ENCODE measurements at places on chromosomes 4 and X.

- DNase-seq, result no peak
Measured at GRCh38 chr4:98518559-98519267, 139.7 kb downstream of the TSPAN5 start.

DNA sequence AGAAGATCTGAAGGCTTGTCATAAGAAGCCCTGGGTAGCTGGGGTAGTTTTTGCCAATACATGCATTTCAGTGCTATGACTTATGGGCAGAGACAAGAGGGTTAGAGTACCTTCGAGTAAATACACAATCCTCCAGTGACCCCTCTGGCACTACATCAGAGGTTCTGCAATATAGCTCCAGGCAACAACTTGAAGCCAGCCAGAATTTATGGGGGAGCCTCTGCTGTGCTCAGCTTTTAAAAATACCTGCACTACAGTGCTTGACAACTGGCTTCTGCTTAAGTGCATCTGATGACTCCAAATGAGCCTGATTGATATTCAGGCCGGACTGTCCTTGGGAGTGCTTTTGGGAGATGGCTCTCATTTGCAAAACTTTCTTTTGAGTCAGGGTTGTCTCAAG, 44.9 kb upstream of the SMAD1 start:
- no peak for DNase-seq

GRCh38 chrX:16491461-16491860, 158.5 kb upstream of the S100G start:
- no peak for DNase-seq

GRCh38 chrX:42565739-42566138, 212.2 kb downstream of the PPP1R2C start:
- DNase-seq, result no peak

DNA sequence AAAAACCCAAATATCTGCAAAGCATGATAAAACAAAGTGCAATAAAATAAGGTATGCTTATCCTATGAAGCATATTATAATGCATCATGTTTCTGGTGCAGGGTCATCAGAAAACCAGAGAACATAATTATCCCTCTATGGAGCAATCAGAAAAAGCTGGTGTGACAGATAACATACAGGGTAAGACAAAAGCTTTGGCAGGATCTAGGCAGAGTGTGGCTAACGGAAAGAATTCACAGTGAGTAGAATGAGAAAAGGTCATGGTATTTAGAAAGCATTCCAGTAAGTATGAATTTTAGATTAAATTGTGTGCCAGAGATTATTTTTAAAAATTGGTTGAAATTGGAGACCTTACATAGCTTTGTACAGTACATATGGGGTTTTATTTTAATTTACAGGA, 29.0 kb upstream of the UGT2B4 start:
- no peak for DNase-seq

DNA sequence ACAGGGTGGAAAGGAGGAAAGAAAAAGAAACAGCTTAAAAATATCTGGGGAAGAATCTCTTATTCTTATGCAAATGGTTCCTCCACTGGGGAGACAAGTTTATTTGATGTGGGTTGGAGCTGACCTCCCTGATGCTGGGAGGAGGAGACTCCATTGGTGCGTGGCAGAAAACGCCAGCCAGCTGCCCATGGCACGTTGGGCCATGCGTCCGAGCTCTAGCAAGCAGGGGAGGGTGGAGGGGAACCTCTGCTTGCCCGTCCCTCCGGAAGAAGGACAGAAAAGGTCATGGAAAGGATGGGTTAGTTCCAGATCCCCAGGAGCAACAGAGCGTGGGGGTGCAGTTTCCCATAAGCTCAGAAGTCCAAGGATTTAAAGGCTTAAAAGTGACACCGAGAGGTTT, 210.4 kb downstream of the KLHL4 start:
- DNase-seq, result no peak

DNA sequence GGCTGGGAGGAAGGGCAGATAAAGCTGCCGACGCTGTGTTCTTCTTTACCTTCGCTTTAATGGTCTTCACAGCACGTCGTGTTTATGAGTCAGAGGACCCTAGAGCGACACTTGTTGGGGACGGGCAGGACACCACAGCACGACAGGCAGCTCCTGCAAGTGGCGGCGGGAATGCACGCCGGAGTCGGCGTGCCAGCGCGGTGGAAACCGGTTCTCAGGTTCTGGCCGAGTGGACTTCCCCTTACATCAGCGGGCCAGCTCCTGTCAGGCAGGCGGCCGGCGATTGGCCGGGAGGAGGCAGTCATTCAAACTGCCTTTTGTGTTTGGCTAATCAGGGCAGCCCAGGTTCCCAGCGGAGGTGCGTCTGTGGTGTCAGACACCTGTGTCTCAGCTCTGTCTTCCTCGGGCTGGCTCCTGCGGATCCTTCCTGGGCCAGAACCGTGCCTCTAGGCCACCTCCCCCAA, 150.9 kb downstream of the SHROOM3 start:
- DNase-seq, result no peak

DNA sequence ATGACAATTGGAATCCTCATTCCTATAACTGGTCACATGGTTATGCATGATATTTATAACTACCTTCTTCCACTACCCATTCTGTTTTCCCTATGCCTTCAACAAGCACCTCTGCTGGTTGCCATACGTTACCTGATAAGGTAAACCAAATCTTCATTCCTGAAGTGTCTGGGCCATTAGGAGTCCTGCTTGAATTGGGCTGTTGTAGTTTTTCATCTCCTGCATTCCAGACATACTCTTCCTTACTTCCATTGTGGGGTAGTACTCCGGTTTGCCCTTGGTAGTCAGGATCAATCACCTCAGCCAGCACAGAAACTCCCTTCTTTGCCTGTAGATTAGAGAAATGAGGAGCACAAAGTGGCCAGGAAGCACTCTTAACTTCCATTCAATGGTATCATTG, 109.1 kb upstream of the LANCL3 start:
- DNase-seq, result no peak

GRCh38 chr4:56513517-56513916, 7.9 kb downstream of the ARL9 start:
- DNase-seq, result no peak

DNA sequence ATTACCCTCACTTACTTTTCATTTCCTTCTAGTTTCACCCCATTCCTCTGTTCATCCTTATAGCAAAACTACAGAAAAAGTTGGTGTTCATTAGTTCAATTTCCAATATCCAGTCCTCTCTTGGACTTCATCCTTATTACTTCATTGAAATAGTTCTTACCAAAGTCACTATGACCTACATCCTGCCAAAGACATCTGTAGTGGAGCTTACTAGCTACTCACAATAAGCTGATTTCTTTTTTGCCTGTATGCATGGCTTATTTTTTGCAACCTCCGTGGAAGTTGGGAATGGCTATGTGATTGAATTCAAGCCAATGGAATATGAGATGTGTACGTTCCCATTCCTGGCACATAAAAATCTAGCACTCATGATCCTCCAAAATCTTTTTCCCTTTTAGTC, 4.6 kb upstream of the CDKL2 start:
- no peak for DNase-seq

- no peak for DNase-seq
Measured at GRCh38 chr4:186954509-186954908, 230.9 kb upstream of the FAT1 start.

DNA sequence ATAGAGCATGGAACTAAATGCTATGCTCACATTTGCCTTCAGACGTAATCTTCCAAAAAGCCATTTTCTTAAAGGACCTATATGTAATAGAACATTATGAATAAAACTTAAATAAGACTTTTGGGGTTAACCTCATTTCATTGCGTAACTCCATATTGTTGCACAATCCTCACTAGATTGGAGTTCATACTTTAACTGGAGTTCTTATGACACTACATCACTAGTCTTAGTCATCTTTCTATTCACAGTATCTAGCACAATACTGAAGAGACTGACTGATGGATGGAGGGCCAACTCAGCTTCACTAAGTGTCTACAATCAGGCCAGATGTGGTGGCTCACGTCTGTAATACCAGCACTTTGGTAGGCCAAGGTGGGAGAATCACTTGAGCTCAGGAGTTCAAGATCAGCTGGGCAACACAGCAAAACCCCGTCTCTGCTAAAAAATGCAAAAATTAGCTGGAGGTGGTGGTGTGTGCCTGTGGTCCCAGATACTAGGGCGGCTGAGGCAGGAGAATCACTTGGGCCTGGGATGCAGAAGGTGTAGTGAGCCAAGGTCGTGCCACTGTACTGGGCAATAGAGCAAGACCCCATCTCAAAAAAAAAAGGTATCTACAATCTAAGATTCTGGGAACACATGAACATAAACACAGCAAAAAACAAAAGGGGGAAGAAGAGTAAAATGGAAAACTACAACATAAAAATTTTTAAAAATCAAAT, 80.8 kb upstream of the MAB21L2 start:
- no peak for DNase-seq

GRCh38 chr4:7971881-7972500, 32.3 kb upstream of the AFAP1 start:
- DNase-seq, result no peak

DNA sequence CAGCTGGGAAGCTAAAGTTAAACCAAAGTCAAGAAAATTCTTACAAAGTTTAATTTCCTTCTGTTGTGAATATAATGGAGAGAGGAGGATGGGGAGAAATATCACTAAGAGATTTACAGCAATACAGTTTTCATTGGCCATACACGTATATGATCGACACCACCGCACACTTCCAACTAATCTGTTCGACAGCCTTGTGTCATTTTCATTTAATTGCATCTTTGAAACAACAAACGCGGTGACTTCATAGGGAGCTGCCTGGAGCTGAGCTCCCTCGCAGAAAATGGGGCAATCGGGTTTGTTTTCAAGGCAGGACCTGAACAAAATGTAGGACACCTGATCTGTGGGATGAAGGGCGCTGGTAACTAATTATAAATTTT, 1.3 kb downstream of the PTPN13 start:
- DNase-seq, result no peak

DNA sequence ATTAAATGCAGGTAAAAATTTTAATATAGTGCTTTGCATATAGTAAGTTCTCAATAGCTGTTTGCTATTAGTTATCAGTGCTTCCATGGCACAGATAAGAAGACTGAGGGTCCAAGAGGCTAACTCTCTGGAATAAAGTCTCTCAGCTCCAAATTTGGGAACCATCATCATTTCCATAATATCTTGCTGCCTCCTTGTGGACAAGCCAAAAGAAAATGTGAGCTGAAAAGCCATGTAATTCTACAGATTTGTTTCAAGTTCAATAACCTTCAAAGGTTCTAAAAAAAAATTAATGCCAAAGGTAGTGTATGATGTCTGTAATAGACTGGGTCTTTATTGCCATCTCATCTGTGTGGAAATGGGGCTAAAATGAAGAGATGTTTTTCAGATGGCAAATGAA, 136.9 kb upstream of the VCX start:
- DNase-seq, result no peak

DNA sequence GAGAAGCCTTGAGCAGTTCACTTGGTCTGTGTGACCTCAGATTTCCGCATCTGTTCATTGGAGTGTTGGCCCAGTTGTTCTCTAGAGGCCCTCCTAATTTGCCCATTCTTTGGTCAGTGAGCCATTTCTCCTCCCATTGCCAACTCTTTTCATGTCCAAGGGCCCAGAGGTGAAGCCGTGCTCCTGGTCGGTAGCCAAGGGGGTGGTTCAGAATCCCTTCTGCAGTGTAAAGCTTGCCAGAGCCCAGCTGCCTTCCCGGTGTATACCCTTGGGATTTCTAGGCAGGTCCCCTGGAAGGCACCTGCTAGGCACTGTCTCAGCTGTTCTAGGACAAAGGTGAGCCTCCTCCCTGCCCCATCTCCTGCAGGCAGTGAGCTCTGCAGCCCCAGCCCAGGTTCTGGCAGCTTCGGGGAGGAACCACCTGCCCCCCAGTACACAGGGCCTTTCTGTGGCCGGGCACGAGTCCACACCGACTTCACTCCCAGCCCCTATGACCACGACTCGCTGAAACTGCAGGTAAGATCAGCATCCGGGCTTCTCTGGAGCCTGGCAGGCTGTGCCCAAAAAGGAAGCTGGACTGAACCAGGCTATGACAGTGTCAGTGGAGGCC, 12.3 kb downstream of the SASH3 start:
- no peak for DNase-seq

DNA sequence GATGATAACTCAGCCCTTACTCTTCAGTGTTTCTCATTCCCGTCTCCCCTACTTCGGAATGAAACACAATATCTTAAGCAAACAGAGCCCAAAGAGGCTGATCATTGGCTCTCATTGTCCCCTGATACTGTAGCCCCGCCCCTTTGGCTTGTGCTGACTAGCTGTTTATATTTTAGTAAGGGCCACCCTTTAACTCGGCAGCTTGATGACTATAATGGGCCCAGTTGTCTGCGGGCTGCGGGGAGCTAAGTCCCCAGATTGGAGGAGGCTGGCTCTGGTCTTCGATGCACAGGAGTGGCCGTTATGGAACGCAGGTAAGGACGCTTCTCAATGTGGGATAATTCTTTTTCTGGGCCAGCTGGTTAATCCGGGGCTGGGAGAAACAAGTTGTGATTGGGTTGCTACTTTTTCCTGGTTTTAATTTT, at the start of gene TRIM2:
Gene TRIM2, plus strand, starts transcription at position 197 of the 425 bp plus-strand sequence. Its CDS starts 88 bp downstream, at position 285.
- no peak for DNase-seq

- no peak for DNase-seq
Measured at GRCh38 chrX:125710403-125711062, 390.9 kb downstream of the TEX13C start.

- no peak for DNase-seq
Measured at GRCh38 chr4:151199319-151200190, 77.4 kb upstream of the PRSS48 start.

DNA sequence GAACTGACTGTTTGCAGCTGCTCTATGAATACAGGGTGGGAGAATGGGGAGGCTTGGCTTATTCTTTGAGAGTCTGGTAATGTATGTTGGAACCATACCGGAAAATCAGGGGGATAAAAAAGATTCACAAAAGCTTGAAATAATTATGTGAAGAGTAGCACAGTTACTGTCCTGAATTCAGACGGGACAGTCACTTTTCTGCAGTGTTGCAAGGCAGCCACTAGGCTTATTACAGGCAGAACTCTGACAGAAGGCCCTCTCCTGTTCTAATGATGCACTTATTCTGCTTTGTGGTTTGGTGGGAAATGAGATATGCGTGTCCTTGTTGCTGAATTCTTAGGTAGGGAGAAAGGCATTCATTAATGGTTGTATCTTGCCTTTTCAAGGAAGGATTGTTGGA, 37.2 kb downstream of the GUCY1B1 start:
- no peak for DNase-seq

DNA sequence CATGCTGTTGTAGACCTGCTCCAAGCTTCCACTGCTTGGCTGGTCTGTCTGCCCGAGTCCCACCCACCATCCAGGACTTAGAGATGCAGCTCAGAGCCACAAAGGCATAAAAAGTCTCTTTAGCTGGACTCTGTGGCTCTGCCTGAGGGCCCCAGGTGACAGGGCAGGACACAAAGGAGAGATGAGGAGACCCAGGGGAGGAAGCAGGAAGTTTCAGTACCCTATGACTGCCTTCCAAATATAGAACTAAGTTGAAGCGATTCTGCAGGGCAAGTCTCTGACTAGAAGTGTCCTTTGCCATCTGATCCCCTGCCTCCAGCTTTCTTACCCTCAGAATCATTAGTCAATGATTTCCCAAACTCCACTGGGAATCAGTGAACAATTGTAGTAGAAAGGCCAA, 11.2 kb upstream of the CXCR3 start:
- DNase-seq, result no peak

- DNase-seq, result no peak
Measured at GRCh38 chrX:141811438-141811837, 26.7 kb upstream of the MAGEC3 start.

GRCh38 chr4:139630991-139631390, 34.6 kb upstream of the MGST2 start:
- DNase-seq, result no peak

GRCh38 chrX:87583679-87584078, 66.1 kb downstream of the KLHL4 start:
- no peak for DNase-seq

Data from activated T-helper 9 cell treated with anti-CD3 and anti-CD28 coated beads, Interleukin-2, amount 50 U/mL, for 16 hours (primary cell).